ENCODE measurements at places on chromosomes 5 and 9.
A peak's percentile ranks its signal among the peaks of the same experiment; 100 is the strongest.

- DNase-seq, result no peak
Measured at GRCh38 chr5:67467110-67467509, 270.5 kb upstream of the CD180 start.

GRCh38 chr5:37932450-37932849 is 92.6 kb upstream of the GDNF start:
- no peak for DNase-seq

DNA sequence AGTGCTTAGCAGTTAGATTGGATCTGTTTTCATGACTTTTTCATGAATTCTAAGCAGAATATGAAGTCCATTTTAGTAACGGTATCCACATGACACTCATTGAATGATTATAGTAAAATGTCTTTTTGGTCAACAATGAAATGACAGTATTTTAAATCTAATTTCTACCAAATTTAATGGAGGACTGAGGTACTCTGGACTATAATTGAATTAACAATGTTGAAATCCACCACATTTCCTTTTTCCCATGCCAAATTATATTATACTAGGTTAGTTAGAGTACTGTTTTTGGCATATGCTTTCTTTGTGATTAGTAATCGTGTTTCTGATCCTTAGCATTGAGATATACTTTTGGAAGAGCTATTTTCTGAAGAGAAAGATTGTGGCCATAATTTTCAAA is 40.6 kb downstream of the CDC42SE2 start:
- no peak for DNase-seq

DNA sequence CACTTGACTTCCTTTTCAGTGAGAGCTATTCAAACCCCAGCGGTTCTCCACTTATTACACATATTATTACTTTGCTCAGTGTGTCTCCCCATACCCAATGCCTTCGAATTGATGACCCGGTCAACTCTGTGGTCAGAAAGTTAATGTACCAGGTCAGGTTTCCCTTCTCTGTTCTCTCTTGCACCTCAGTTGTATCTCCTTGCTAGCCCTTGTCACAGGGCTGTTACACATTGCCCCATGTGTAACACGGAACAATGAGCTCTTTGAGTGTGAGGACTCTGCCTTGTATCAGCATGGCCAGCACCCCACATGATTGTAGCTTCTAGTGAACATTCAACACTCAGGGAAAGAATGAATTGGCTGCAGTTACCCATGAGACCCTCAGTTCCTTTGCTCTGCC is 73.6 kb downstream of the DOCK2 start:
- no peak for DNase-seq

DNA sequence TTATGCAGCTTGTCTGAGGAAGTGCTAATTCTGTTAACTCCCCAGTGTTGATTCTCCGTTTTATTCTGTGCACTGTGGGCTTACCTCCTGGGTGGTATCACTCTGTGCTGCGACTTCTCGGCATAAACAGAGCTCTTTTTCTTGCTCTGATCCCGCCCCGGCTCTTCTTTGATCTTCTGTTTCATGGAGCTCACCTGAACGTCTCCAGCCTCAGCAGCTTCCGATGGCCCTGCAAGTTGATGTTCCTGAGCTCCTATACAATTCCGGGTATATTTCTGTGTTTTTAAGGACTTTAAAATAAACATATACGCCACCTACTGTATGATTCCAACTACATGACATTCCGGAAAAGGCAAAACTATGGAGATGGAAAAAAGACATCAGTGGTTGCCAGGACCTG is 110.8 kb downstream of the TENT4A start:
- no peak for DNase-seq

GRCh38 chr5:127870914-127871313 is 167.7 kb downstream of the CCDC192 start:
- DNase-seq, result peak; percentile 8

- no peak for DNase-seq
Measured at GRCh38 chr9:37995348-37995737, 73.7 kb downstream of the SHB start.

All from caudate nucleus (tissue), 63 donors.